ENCODE measurements at places on chromosomes 4 and X.

DNA sequence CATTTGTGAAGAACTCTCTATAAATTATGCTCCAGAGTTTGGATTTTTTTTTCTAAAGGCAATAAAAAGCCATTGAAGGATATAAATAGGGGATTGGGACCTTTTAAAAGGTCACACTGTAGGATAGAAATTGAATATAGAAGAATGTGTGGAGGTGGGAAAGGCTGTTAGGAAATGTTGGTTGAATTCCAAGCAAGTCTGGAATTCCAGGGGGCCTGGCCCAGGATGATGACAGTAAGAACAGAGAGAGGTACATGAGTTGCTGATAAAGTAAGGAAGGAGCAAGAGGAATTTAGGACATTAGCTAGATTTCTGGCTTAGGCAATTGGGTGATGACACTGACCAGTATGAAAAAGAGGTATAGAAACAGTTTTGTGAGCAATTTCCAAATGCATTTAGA is 95.4 kb upstream of the USP38 start:
- no peak for DNase-seq

GRCh38 chrX:41014776-41015360 is 70.4 kb upstream of the USP9X start:
- DNase-seq = no peak

DNA sequence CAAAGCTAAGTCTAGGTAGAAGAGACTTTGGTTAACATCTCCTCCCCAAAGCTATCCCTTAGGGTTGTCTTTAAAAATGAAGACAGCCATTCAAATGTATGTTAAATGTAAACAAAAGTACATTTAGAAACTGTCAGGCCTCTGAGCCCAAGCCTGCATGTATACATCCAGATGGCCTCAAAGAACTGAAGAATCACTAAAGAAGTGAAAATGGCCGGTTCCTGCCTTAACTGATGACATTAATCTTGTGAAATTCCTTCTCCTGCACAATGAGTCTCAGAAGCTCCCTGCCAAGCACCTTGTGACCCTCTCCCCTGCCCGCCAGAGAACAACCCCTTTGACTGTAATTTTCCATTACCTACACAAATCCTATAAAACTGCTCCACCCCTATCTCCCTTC is 377.9 kb downstream of the FAM133A start:
- DNase-seq = no peak

DNA sequence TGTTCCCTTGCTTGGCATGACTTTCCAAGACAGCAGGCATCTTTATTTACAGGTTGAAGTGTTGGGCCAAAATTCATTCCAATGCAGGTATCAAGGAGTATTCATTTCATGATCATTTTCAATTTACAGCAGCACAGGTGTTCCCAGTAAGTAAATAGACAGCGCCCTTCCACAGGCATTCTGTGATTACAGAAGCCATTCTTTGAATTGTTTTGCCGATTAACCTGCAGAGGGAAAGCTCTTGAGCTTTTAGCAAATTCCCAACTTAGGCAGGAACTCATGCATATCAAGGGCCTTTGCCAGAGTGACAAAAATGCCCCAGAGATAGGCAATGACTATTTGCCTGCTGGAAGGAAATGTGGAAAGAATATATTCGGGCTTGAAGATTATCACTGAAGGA is 6.8 kb downstream of the TXK start:
- no peak for DNase-seq

DNA sequence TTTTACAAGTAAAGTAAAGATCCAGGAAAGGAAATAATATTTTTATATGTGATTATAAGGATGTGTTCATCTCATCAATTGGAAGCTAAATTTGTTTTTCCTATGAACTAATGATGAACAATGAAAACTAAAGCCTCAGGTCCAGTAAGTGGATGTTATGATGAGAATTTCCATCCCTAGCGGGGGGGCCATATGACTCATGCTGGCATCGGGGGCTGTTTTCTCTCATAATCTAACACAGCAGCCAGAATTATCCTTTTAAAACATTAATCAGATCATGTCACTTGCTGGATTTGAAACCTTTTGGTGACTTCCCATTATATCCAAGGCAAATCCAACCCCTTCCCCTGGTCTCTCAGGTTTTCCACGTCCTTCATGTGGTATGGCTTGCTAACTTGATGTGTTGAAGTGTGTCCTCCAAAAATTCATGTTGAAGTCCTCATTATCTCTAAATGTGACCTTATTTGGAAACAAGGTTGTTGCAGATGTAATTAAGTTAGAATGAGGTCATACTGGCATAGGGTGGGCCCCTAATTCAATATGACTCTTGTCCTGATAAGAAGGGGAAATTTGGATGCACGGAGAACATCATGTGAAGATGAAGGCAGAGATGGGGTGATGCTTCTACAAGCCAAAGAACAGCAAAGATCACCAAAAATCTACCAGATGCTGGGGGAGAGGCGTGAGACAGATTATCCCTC is 96.8 kb downstream of the AKAP4 start:
- no peak for DNase-seq

DNA sequence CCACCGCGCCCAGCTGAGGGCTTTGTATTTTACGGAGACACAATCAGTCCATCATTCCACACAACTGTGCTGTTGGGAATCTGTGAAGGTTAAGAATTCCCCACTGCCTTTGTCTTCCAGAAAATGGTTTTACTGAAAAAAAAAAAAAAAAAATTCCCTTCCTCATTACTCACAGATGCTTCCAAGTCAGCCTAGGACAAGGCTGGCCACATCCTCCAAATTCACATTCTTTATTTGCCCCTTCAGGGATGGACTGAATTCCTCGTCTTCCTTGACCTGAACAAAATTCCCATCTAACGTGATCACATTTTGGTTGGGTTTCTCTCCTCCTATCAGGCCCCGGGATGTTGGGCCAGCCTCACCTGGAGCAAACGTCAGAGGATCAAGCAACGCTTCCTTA is 130.3 kb downstream of the DHRSX start:
- DNase-seq = no peak

GRCh38 chrX:149527705-149528104 is 13.1 kb upstream of the EOLA1 start:
- DNase-seq = no peak

- DNase-seq = no peak
These were observed 125.1 kb downstream of the RAPGEF2 start for GRCh38 chr4:159227984-159228383.

Data from NCI-H1048 (cell line).